Kidney (tissue), 22 donors: ENCODE measurements at places on chromosomes 5 and 9. TPM values are rescaled to one million over a fixed set of nuclear protein-coding genes. Genes with fewer than 3 reads are reported as not detected.

Gene AGXT2
- 8.0 TPM for total RNA-seq

Gene C9orf50
- 1.1 TPM for total RNA-seq

GRCh38 chr9:8371686-8372085 lies 572.1 kb upstream of the DMAC1 start:
- H3K36me3 ChIP-seq = no peaks in the 10 kb centered on the region
- DNase-seq = no peak
- H3K27ac ChIP-seq = no peak overlapping the region
- no peaks in the 10 kb centered on the region for H3K27me3 ChIP-seq

GRCh38 chr5:94627191-94627590 lies 8.7 kb downstream of the SLF1 start:
- no peaks in the 10 kb centered on the region for H3K4me1 ChIP-seq
- H3K36me3 ChIP-seq = no peaks in the 10 kb centered on the region
- no peaks in the 10 kb centered on the region for H3K27me3 ChIP-seq
- no peak overlapping the region for H3K4me3 ChIP-seq
- H3K27ac ChIP-seq = no peak overlapping the region

DNA sequence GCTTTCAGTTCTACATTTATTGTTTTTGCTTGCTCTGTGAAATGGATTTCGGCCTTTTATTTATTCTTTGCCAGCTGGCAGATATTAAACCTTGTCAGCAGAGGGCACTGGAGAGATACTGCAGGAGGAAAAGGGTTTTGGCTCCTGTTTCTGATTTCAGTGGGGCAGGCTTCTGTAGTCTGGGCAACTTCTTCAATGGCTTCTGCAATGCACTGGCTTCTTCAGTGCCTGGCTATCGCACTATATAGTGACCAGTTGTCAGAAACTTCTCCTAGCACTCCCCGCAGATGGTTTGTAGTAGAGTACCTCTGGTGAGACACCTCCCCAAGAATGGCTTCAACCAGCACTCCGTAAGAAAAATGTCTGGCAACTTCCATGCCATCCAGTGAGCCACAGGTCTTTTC lies 3.2 kb upstream of the NFX1 start:
- no peaks in the 10 kb centered on the region for H3K27me3 ChIP-seq
- no peak overlapping the region for H3K4me3 ChIP-seq
- no peak overlapping the region for H3K27ac ChIP-seq
- peaks cover 8% of the 10 kb centered on the region for H3K36me3 ChIP-seq

GRCh38 chr9:138116521-138116920 lies 238.9 kb downstream of the CACNA1B start:
- H3K36me3 ChIP-seq = no peaks in the 10 kb centered on the region
- no peaks in the 10 kb centered on the region for H3K4me1 ChIP-seq
- DNase-seq = no peak
- no peaks in the 10 kb centered on the region for H3K27me3 ChIP-seq
- no peak overlapping the region for H3K4me3 ChIP-seq

DNA sequence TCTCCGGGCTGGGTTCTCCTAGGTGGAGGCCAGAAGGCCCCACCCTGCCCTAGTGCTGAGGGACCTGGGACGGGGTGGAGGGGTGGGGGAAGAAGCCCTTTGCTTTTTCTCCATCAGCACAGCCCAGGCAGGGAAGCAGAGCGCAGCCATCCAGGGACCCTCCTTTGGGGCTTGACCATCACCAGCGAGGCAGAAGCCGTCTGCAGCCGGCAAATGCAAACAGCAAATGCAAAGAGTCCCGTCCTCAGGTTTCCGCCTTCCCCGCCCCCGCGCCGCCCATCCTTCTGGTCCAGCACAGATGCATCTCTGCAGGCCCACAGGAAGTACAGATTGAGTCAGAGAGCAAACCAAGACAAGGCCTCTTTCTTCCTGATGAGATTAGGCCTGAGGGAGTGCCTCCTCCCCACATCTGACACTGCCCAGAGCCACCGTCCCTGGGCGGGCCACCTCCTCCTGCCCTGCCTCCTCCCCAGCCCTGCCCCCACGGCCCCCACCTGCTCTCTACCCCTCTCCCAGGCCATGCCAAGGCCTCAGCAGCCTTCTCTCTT lies 23.4 kb downstream of the CORO2A start:
- no peak overlapping the region for H3K27ac ChIP-seq
- no peaks in the 10 kb centered on the region for H3K4me1 ChIP-seq
- no peak for DNase-seq
- H3K27me3 ChIP-seq = no peaks in the 10 kb centered on the region
- no peaks in the 10 kb centered on the region for H3K36me3 ChIP-seq

DNA sequence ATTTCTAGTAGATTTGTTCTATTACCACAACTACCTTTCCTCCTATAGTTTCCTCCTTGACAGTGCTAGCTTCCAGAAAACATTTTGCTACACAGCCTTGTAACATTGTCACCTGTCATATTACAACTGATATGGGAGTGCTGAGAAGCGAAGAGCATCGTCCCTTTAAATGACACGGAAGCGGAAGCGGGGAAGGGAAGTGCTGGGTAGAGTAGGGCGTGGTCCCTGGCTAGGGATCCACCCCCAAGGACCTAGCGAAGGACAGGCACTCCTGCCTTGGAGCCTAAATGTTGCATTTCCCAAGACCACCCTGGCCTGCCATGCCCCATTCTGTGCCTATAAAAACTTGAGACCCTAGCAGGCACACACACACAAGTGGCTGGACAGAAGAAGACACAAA lies 57.4 kb upstream of the RANBP6 start:
- H3K4me3 ChIP-seq = no peak overlapping the region
- H3K4me1 ChIP-seq = no peaks in the 10 kb centered on the region
- H3K27ac ChIP-seq = no peak overlapping the region
- H3K36me3 ChIP-seq = no peaks in the 10 kb centered on the region
- DNase-seq = no peak
